ENCODE measurements at places on chromosomes 12 and 14.

DNA sequence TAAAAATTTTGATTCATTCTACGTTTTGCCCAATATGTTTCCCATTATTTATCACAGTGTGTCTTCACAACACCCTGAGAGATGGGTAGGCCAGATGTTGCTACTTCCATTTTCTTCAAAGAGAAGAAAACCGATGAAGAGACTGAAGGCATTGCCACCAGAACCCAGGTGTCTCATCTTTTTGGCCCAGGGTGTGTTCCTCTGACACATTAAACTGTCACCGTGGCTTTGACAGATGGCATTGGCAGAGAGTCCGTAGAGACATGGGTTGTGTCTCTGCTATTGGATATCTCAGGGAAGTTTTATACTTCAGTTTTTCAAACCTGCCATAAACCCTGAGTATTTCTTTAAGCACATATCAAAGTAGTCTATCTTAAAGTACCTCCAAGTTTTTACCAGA, 11.3 kb upstream of the NUDT4 start:
- DNase-seq: no peak

- DNase-seq: no peak
These were observed 26.0 kb upstream of the PRPF39 start for GRCh38 chr14:45057881-45058364.

DNA sequence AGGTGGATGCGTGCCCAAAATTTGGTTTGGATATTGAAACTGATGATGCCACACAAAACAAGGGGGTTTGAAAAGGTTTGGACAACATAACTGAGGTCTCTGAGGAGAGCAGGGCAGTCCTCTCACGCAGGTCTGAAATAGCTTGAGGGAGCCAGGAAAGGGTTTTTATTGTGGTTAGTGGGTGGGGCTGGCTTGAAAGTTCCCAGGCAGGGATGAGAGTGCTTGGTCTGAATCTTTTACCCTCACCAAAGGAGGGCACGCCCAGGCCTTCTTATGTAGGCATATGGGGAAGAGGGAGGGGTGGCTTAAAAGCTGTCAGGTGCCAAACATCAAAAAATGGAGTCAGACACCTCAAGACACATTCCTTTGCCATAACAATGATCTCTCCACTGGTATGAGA, 493.1 kb upstream of the CCDC196 start:
- DNase-seq: no peak

GRCh38 chr14:58296726-58297125, 1.6 kb upstream of the ARID4A start:
- peak; percentile 16 for DNase-seq

GRCh38 chr12:110917467-110917866, 2.9 kb downstream of the MYL2 start:
- DNase-seq: peak; percentile 56
